ENCODE measurements at places on chromosomes 2 and 18.

DNA sequence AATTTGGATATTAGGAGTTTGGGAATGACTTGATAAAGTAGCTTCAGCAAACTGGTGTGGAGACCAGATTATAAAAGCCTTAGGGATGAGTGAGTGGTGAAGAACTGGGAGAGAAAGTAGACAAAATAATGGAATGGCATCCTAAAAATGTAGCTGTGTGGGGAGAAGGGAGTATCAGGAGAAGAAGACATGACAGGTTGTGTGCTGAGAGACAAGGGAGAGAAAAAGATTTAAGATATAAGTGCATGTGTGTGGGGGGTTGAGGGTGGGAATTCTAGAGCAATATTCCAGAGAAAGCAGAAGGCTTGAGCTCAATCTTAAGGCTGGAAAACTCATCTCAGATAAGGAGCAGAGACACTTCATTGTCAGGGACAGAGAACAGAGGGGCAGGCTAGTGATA lies 159.5 kb downstream of the HNMT start:
- DNase-seq = no peak

- no peak for DNase-seq
These were observed 42.6 kb upstream of the DSC1 start for GRCh38 chr18:31205273-31205672.

DNA sequence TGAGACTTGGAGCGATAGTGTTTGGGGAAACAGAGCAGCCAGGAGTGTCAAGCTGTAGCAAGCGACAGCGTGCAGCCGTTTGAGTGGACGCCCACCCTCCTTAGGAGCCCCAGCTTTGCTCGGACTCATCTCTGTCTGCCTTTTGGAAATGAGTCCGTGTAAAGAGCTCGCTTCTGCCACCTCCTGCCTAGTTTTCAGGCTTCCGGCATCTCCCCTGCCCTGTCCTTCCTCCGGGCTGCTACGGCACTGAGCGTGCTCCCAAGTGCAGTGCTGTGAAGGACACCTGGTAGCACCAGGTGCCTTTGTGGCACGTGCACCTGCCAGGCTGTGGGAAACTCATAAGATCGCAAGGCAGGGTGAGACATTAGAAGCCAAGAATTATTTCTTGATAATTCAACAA lies 117.1 kb downstream of the RNF144A start:
- no peak for DNase-seq

DNA sequence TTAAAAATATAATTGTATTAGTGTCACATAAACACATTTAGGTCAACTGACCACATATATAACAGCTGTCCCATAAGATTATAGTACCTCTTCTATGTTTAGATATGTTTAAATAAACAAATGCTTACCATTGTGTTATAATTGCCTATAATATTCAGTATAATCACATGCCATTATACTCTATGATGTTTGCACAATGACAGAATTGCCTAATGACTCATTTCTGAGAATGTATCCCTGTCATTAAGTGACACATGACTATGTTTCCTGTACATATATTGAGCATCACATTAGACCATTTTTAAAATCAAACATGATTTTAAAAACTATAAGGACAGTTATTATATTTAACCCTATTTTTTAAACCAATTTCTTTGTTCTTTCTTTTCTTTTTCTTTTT lies 89.8 kb downstream of the HS6ST1 start:
- no peak for DNase-seq

GRCh38 chr18:6745504-6746031 lies 16.1 kb downstream of the ARHGAP28 start:
- DNase-seq = no peak

DNA sequence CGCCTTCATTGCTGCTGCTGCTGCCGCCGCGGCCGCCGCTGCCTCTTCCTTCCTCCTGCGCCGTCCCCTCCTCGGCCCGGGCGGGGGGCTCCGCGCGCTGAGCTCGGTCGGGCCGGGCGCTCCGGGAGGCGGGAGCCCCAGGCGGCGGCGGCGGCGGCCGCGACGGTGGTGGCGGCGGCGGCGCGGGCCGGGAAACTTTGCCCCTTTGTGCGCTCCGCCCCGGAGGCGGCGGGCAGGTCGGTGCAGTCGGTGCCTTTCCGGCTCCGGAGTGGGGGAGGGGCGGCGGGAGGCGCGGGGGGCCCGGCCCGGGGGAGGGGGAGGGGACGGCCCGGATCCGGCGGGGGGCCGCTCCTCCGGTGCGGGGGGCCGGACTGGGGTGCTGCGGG lies 205 bp downstream of the TET3 start:
- peak; percentile 38 for DNase-seq

Data from hypothalamus (tissue), 51 donors.